Renal cortex interstitium (tissue), 15 donors: ENCODE measurements at places on chromosomes 12 and 14. TPM values are rescaled to one million over a fixed set of nuclear protein-coding genes. Genes with fewer than 3 reads are reported as not detected.

DNA sequence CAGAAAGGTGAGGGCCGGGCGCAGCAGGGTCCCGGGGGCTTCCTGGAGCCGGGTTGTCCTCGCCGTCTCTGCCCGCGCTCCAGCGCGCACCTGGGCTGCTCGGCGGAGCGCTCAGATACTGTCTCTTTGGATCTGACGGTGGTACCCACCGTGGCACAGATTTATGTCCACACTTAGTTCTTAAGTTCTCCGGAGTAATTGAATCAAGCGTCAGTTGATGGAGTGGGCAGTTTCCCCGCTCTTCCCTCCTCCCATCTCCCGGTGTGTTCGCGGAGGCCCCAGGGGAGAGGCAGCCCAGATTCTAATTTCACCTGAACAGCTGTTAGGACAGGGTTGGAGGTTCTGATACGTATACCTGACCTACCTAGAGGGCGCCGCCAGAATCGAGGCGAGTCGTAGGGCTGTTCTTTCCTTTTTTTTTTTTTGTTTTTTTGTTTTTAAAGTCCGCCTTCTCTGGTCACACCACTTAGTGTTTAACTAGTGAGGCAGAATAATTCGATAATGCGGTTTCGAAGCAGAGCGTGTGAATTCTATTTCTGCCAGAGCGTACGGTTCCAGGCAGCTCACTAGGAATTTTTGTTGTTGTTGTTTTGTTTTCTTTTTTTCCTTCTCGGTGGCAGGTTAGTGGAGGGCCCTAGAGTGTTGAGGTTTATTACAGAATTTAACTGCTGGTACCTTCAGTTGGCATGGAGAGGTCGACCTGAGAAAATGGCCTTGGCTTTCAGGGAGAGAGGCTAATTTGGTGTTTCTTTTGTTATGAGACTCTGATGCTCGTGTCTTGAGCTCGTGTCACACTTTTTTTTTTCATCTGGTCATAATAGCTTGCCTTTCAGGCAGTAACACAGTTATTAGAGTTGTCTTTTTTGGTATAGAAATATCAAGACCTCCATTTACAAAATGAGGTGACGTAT, 22.3 kb upstream of the GNS start:
- no peak for DNase-seq

GRCh38 chr14:80433811-80434210, 222.5 kb upstream of the DIO2 start:
- DNase-seq, result no peak

DNA sequence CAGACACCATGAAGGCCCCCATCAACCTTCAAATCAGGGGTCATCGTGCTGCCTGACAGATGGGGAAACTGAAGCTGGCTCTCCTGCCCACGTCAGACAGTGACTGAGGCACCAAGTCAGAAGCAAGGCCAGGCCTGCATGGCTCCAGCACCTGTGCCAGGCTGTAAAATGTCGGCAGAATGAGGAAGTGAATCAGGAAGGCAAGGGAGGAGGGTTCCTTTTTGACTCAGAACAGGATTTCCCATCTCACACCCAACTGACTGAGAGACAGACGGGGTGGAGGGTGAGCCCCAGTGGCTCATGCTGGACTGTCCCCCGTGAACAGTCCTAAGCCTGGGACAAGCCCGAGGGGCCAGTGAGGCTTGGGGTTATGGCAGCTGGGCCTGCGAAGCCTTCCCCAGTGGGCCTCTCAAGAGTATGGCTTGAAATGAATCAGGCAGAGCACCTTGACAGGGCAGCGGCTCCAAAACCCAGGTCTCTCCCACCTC, 20.9 kb downstream of the SYNE3 start:
- no peak for DNase-seq

- no peak for DNase-seq
Measured at GRCh38 chr12:77549383-77550128, 281.1 kb upstream of the NAV3 start.

Gene SNRNP35
- polyA plus RNA-seq, result 43.9 TPM

DNA sequence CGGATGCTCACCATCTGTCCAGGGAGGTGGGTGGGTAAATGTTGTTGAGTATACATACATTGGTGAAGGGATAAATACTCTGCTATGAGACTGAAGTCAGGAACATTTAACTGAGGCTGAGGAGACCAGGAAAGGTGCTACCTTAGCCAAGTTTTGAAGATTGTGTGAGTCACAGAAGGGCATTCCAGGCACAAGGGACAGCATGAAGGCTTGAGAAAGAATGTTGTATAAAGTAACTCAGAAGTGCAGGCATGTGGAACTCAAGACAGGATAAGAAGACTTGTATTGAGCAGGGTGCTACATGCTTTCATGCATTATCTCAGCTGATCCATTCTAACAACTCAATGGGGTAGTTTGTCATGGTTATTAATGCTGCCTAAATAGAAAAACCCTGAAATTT, 112.7 kb downstream of the IPO8 start:
- DNase-seq, result no peak

GRCh38 chr14:72308967-72309485, 376.8 kb downstream of the RGS6 start:
- no peak for DNase-seq

DNA sequence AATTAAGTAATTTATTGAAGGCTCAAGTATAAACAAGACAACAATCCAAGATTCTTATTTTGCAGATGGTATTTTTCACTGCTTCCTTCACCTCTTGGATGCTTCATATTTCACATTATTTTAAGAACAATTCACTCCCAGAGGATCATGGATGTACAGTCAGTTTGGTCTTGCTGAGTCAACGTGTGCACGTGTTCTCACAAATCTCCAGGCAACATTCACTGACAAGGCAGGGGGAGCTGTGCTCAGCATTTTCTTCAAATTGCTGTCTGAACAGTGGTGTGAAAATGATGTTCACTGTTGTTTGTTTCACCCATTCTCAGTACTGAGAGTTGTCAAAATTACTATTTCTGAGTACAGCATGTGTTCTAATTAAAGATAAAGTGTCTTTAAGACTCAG, 118.3 kb upstream of the SLC38A4 start:
- DNase-seq, result peak; percentile 36

GRCh38 chr12:21547437-21547836, 21.3 kb downstream of the SPX start:
- DNase-seq, result no peak

Gene NAB2
- polyA plus RNA-seq, result 52.3 TPM

DNA sequence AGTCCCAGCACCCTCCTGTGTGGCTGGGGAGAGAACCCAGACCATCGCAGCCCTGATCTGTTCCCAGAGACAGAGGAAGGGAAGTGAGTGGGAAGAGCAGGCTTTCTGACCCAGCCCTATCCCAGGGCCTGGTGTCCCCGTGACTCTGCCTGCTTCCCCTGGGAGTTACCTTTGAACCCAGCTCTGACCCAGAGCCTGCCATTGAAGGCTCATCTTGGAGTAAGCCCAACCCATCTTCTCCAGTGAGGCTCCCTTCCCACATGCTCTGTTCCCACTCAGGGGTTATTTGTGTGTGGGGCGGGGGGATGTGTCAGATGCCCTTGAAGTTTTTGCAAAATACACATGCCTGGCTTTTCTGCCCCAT, 6.0 kb downstream of the TMEM63C start:
- no peak for DNase-seq

GRCh38 chr12:54765652-54766051, 88.7 kb upstream of the MUCL1 start:
- no peak for DNase-seq

DNA sequence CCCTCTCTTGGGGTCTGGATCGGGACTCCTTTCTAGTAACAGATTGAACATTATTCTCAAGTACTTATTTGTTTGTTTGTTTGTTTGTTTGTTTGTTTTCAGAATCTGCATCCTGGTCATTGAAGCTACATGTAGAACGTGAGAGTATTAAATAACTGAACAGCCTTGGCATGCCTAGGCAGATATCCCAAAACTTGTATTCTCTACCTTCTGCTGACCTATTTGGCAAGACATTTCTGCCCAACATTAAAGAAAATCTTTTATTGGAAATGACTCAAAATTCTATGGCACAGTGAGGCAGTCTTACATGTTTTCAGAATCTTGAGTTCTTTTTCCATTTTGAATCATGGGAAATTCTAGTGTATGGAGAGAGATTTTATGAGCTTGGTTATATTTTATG, 165.1 kb upstream of the CNOT2 start:
- no peak for DNase-seq

GRCh38 chr14:95290871-95291431, 28.8 kb downstream of the CLMN start:
- DNase-seq, result no peak
